ENCODE measurements at places on chromosomes 3 and 15. TPM values are rescaled to one million over a fixed set of nuclear protein-coding genes. Genes with fewer than 3 reads are reported as not detected.

CCDC191 gene
- 2.1 TPM for total RNA-seq

HIGD2B gene
- not detected for total RNA-seq

TAGLN3 gene
- 1.1 TPM for total RNA-seq

PLA2G4E gene
- not detected for total RNA-seq

ZNF717 gene
- 6.4 TPM for total RNA-seq

TMEM39A gene
- total RNA-seq: 51.3 TPM

C3orf22 gene
- not detected for total RNA-seq

ZNF620 gene
- total RNA-seq: 6.0 TPM

ISLR gene
- total RNA-seq: not detected

CPN2 gene
- total RNA-seq: not detected

IL17RC gene
- 0.64 TPM for total RNA-seq

CAMKV gene
- 0.96 TPM for total RNA-seq

GCSAM gene
- total RNA-seq: 3.5 TPM

MUC20 gene
- 5.0 TPM for total RNA-seq

LEKR1 gene
- total RNA-seq: not detected

C3orf52 gene
- 12.4 TPM for total RNA-seq

ZBTB38 gene
- total RNA-seq: 20.0 TPM

Measured in activated T-helper 1 cell treated with anti-CD3 and anti-CD28 coated beads, Interleukin-12 subunit alpha, Interleukin-12 subunit beta, Interleukin-2, Interleukin-4 antibody, amounts not matched to agents 30 ng/mL and 10 ng/mL and 1 ng/mL, durations not matched to agents 14 hours and 24 hours and 36 hours (primary cell).